Uterus (tissue), 4 donors: ENCODE measurements at places on chromosomes 11 and 22. TPM values are rescaled to one million over a fixed set of nuclear protein-coding genes. Genes with fewer than 3 reads are reported as not detected.
A peak's percentile ranks its signal among the peaks of the same experiment; 100 is the strongest.

DNA sequence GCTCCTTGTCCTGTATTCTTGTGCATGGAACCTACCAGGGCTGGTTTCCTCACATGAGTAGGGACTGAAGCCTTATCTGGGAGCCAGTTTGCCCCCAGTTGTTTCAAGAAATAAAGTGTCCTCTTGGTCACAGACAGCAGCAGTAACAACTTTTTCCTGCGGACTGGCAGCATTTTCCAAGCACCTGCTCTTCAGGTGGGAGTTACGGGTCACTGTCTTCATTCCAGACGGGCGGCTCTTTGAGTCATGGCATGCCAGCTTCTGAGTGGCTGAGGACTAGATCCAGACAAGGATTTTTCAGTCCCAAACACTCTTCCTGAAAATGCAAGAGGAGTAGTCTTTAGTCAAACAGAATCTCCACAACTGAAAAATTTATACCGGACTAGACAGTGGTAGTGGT lies 2.7 kb upstream of the CD44 start:
- H3K4me3 ChIP-seq, result no peak overlapping the region
- H3K27ac ChIP-seq, result peak overlapping the region; percentile 5
- H3K27me3 ChIP-seq, result no peaks in the 10 kb centered on the region
- H3K36me3 ChIP-seq, result no peaks in the 10 kb centered on the region
- DNase-seq, result no peak

DNA sequence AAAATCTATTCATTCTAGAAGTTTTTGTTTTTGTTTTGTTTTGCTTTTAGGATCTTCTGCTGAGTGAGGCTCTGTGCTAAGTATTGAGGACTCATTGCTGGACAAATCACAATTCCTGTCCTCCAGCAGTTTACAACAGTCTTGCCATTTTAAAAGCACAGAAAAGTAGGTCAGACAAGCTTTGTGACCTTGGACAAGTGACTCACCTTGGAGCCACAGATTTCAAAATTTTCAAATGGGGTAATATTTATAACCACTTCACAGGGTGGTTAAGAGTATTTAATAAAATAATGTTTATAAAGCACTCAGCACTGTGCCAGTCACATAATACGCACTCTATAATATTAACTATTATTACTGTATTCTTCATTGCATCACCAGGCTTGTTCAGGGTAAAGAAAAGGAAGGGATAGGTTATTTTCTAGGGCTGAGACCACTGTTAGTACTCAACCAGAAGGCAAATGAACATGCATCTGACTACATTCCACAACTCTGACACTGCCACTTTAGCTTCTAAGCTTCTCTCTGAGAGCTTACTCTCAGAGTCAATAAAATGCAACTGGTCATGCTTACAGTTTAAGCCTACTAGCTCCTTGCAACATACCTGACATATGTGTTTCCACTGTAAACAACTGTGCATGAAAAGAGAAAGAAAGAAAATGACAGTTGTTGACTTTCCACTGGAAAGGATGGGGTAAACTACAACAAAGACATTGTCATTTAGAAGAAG lies 63.2 kb upstream of the FIBIN start:
- no peaks in the 10 kb centered on the region for H3K4me1 ChIP-seq
- no peaks in the 10 kb centered on the region for H3K36me3 ChIP-seq
- no peak overlapping the region for H3K4me3 ChIP-seq
- no peaks in the 10 kb centered on the region for H3K27me3 ChIP-seq
- no peak overlapping the region for H3K27ac ChIP-seq

- no peaks in the 10 kb centered on the region for H3K27me3 ChIP-seq
- no peak for DNase-seq
Observed at GRCh38 chr11:76987203-76987602, 47.0 kb upstream of the B3GNT6 start.

Gene MRGPRX3
- total RNA-seq, result not detected

Gene KRTAP5-10
- 0.37 TPM for total RNA-seq
